ENCODE measurements at places on chromosomes 4 and X.

- peak; percentile 54 for DNase-seq
These were observed 725 bp downstream of the FAM120C start for GRCh38 chrX:54182194-54182863.

GRCh38 chr4:148116264-148116663 lies 325.9 kb downstream of the NR3C2 start:
- no peak for DNase-seq

GRCh38 chr4:78654807-78655206 lies 103.2 kb downstream of the ANXA3 start:
- DNase-seq = no peak

- no peak for DNase-seq
These were observed 153.3 kb downstream of the BCOR start for GRCh38 chrX:39944416-39944815.

DNA sequence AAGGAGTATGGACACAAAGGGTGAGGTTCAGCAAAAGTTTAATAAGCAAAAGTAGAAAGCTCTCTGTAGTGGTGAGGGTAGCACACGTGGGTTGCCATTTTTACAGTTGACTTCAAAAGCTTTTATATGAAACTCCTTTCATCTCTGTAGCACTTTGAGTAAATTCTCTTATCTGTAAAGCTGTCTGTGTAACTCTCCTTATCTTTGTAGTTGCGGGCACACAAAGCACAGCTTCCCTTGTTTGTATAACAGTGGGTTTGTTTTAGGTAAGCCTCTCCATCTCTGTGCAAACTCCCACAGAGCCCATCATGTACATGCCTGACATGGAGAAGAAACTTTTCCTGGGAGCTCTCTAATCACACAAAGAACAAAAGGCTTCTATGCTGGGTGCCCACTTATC lies 325.9 kb upstream of the PABPC5 start:
- no peak for DNase-seq

- DNase-seq = no peak
These were observed 260.6 kb upstream of the DIAPH2 start for GRCh38 chrX:96424007-96424406.

DNA sequence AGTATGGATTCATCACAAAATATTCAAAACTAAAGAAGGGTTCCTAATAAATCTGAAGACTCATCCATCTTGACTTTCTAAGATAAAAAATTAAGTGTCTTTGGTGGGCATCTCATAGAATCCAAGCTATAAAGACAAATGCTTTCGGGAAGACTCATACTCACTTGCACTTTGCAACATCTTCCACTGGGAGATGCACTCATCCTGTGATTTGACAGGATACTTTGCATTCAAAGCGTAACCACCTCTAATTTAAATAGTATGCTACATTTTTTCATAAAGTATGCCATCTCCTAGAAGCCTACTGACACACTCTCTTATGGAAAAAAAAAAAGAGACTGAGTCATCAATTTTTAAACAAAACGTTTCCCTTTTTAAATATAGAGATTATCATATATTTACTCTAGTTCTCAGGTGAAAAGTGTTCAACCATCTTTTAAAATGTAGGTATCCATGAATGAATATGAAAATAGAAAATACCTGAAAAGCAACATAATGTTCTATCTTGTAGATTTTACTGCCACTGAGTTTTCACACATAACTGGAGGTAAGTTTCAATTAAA lies 119.6 kb downstream of the KLHL13 start:
- peak; percentile 28 for DNase-seq

DNA sequence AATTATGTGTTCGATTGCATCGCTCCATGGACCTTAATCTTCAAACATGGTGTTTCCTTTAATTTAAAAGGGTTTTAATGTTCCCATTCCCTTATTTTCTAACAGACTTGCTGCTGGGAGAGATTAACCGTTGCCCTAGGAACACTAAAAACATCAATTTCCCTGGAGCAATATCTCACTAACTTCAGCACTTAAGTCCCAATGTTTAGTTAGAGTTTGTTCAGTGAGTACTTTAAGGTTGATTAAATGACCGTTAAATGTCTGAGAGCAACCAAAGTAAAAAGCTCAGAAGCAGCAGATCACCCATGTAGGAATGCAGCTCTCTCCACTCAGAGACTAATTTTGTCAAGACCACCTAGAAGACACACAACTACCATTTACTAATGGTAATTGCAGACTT lies 111.2 kb upstream of the PDE5A start:
- no peak for DNase-seq

- no peak for DNase-seq
These were observed 104.9 kb upstream of the ATP8A1 start for GRCh38 chr4:42761804-42762203.

- no peak for DNase-seq
These were observed 1012.9 kb upstream of the FTHL17 start for GRCh38 chrX:32084757-32085156.

GRCh38 chr4:84948056-84948455 lies 18.4 kb downstream of the WDFY3 start:
- no peak for DNase-seq

DNA sequence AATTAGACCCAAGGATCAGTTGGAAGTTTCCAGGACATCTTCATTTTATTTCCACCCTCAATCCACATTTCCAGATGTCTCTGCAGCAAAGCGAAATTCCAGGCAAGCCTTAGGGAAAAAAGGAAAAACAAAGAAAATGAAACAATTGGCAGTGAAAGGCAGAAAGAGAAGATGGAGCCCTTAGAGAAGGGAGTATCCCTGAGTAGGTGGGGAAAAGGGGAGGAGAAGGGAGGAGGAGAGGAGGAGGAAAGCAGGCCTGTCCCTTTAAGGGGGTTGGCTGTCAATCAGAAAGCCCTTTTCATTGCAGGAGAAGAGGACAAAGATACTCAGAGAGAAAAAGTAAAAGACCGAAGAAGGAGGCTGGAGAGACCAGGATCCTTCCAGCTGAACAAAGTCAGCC lies at the start of gene PLP1:
TSS of gene PLP1 (plus strand) at position 295 of the 400 bp plus-strand sequence. CDS start 156 bp downstream, outside the sequence.
- DNase-seq = no peak

- DNase-seq = no peak
These were observed 61.3 kb upstream of the TXK start for GRCh38 chr4:48195374-48195773.

DNA sequence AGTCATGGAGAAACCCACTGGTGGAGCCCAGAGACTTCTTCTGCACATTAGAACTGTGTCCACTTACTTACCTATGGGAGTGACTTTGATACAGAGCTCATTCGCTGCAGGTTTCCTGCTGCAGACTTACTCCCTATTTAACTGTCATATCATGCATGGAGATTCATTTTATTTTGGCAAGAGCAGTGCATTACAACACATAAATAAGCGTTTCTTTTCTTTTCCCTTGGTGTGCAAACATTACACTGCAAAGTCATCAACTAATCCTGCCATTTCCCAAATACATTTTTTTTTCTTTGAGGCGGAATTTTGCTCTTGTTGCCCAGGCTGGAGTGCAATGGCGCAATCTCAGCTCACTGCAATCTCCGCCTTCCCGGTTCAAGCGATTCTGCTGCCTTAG lies 230.9 kb upstream of the SFRP2 start:
- DNase-seq = no peak

GRCh38 chr4:156584100-156584499 lies 387.5 kb downstream of the PDGFC start:
- no peak for DNase-seq

- no peak for DNase-seq
These were observed 55.2 kb downstream of the LCORL start for GRCh38 chr4:17966312-17966711.

DNA sequence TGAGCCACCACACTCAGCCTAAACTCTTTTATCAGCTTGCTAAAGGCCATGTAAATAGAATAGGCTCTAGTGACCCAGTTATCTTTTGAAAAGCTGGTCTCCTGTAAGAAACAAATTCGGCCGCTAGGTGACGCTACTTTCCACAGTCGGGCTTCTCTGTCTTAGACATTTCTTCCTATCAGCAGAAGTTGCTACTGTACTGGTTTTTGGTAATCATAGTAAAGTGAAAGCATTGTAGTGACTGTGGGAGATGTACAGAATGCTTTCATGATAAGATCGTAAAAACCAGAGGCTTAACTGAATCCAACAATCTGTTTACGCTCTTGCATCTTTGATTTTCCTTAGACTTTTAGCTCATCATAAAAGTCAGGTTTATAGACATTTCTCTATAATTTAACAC lies 82.6 kb downstream of the GK start:
- peak; percentile 66 for DNase-seq

DNA sequence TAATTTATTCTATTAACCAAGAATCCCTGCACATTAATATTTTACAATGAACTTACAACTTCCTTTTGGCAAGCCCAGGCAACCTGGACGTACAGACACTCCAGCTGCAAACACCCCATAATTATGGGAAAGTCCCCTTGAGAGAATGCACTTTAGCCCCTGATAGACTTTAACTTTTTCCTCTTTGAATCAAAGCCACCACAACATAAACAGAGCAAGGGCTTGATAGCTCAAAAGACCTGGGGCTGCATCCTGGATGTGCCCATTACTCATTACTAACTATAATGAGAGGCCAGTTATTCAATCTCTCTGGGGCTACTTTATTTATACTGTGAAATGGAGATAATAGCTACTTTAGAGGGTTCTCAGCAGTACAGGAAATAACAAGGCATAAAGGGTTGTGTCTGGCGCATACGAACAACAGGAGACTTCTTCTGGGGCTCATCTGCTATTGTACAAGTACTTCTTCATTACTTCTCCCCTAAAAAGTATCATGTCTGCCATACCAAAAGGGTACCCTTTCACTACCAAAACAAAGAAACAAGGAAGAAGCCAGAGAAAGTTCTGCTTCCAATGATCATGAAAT lies 54.9 kb downstream of the CASK start:
- DNase-seq = no peak

GRCh38 chr4:181601103-181601502 lies 642.1 kb upstream of the TENM3 start:
- DNase-seq = no peak

GRCh38 chrX:147069926-147070325 lies 255.4 kb upstream of the CXorf51A start:
- peak; percentile 32 for DNase-seq

DNA sequence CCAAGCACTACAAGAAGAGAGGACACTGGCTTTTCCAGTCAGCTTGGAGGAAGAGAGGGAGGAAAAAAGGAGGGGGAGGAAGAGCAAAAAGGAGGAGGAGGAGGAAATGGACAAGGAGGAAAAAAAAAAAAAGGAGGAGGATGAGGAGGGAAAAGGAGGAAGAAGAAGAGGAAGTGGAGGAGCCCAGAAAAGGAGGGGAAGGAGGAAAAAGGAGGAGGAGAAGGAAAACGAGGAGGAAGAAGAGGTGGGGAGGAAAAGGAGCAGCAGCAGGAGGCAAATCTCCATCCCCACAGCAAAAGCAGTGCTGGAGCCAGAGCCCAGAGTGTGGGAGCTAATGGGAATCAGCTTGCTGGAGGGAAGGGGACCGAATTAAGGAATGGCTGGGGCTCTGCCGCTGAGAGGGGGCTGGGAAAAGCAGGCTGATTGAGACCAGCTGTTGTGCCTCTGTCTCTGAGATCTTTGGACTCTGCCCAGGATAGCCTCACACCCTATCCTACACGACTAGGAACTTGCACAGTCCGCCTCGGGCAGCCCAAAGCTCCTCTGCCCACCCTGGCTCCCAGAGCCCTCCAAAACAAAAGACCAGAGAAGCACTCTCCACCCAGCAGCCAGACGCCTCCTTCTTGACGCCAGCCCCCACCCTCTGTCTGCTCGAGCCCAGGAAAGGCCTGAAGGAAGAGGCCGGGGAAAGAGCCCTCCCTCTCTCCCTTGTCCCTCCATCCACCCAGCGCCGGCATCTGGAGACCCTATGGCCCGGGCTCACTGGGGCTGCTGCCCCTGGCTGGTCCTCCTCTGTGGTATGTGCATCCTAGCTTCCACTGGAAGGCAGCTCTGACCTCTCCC lies at the start of gene XPNPEP2:
TSS of gene XPNPEP2 (plus strand) at position 514 of the 843 bp plus-strand sequence. CDS start at position 749, 235 bp downstream.
- no peak for DNase-seq

- no peak for DNase-seq
These were observed 231.4 kb upstream of the KLF8 start for GRCh38 chrX:56000729-56001128.

GRCh38 chr4:176436293-176436973 lies 116.7 kb downstream of the SPCS3 start:
- DNase-seq = peak; percentile 61

- peak; percentile 58 for DNase-seq
These were observed 568.0 kb downstream of the PDHA2 start for GRCh38 chr4:96407738-96408463.

GRCh38 chr4:113825272-113825671 lies 63.7 kb upstream of the CAMK2D start:
- DNase-seq = no peak

DNA sequence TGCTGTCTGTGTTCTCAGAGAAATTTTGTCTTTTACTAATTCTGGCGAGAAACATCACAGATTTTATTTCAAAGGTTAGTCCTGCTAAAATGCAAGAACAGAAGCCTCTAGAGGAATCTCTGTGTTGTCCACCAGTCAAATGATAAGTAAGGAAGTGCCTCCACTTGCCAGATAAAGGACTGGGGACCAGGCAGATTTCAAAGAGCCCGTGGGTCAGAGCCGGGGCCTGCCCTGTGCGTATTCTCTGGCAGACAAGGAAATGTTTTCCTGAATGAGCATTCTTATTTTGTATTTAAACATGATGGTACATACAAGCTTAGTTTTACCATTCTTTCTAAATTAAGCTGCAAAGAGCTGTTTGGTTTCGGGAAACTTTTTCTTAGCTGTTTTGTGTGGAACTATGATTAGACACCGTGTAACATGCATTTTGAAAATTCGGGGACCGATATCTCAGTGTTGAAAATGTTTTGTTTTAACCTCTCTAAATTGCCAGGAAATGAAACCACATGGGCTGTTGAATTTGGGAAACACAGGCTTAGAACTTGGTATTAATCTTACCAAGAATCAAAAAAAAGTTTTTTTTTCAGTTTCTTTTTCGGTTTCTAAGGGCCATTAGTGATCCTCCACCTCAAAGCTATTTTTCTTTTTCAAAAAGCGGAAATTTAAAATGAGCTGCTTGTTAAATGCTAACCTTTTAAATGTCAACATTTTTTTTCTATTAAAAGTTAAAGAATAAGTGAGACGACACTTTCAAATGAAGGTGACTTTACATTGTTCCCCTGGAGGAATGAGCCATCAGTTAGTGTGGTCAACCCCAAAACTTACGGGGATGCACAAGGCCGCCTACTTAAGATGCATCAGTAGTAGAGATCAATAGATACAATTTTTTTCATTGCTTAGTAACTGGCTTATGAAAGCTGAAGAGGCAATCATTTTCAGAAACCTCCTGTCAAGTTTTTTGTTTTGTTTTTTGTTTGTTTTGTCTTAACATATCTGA lies 89.6 kb upstream of the MTM1 start:
- no peak for DNase-seq

DNA sequence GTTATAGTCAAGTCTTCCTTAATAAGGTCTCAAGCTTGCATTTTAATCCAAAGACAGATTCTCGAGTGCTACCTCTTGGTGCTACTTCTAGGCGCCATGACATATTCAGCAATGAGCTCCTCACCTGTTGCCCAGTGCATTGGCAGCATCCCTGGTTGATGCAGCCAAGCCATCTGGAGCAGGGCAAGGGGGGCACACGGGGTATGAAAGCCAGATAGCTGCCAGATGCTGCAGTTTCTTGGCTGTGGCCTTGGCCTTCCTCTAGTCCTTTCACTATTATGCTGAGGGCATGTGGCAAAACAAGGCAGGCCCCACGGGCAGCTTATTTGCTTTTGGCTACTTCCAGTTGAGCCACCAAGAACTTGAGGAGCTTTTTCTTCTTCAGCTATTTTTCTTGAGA lies 168.6 kb upstream of the PGRMC2 start:
- no peak for DNase-seq

- DNase-seq = no peak
These were observed 171.2 kb upstream of the NDP start for GRCh38 chrX:44144177-44144945.

- peak; percentile 57 for DNase-seq
These were observed 68.2 kb downstream of the ZNF827 start for GRCh38 chr4:145870155-145871020.

- peak; percentile 84 for DNase-seq
These were observed 30.6 kb downstream of the ANK2 start for GRCh38 chr4:113080050-113080449.
